CD4-positive, alpha-beta T cell treated with Interferon alpha-2 for 1 hour (primary cell): ENCODE measurements at places on chromosomes 1 and 21.

DNA sequence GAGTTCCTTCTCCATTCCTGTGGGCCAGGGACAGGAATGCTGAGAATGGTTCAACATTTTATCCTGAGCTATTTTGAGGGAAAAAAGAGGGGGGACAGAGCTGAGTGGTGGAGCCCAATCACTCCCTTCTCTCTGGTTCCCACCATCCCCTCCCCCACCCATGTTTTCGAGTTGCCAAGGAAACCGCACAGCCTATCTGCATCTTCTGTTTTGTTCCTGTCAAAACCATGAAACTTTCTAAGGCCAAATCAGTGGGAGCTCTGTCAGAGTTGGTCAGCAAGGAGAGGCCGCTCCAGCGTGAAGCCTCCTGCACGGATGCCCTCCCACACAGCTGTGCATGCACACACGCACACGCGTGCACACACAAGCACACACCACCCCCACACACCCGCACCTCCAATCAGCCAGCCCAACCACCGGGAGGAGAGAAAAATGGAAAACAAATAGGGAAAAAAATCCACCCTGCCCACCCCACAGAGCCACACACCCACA lies 54.5 kb upstream of the ATP2B4 start:
- no peak for DNase-seq

- no peak for DNase-seq
Observed at GRCh38 chr21:45323487-45324311, 36.0 kb upstream of the POFUT2 start.

DNA sequence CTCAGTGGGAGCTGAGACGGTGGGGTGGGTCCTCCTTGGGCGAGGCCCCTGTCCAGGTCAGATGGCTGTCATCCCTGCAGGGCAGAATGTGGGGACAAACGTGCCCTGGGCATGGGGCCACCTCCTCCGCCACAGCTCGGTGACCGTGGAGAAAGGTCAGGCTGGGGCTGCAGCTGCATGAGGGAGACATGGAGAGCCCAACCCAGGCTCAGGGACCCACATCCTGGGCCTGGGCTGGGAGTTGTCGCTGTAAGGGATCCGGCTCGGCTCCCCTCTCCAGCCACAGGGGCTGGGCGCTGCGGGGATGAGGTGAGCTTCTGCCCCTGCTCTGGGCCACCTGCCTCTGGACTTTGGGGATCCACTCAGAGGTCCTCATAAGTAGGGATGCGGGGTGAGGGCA lies 518 bp upstream of the PLCH2 start:
- no peak for DNase-seq

GRCh38 chr1:84078842-84079202 lies 65.2 kb upstream of the PRKACB start:
- no peak for DNase-seq

- DNase-seq: no peak
Observed at GRCh38 chr1:69433073-69433472, 134.6 kb upstream of the LRRC7 start.

- no peak for DNase-seq
Observed at GRCh38 chr1:228469413-228470162, 17.6 kb upstream of the RNF187 start.

DNA sequence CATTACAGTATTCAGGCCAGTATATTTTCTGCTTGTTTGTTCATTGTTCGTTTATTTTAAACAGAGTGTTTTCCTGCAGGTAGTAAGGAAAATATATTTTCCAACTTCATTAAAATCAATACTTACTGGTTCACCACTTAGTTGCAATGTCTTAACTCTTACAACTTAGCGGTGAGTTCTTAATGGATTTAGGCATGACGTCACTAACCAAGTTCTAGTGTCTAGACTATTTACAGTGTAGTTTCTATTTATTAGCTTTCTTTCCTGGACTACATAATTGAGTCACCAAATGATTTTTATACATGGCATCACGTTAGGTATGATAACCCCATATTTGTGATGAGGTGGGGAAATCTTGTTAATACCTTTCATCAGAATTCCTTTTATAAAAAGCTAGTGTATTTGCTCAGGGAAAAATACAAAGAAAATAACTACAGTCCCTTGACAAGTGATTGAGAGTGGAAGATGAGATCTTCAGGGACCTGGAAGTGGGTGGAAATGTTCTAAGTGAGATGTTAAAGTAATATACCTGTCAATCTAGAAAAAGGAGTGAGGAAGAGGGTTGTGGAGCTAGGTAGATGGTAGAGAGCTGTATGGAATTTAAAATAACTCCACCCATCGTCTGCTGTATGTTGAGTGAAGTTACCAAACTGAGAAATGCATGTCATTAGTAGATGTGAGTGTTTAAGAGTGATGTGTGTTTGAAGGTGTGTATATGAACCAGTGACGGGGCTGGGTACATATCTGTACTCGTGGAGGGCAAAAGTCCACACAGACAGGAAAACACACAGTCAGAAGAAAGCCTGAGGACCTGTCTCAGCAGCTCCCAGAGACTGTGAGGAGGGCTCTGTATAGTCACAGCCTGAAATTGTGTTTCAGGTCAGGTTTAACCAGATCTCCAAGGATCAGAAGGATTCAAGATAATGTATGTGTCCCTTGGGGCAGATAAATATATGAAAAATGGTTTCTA lies 197.6 kb upstream of the ADAMTS5 start:
- DNase-seq: no peak

- DNase-seq: no peak
Observed at GRCh38 chr1:57232500-57232899, 191.4 kb downstream of the DAB1 start.

DNA sequence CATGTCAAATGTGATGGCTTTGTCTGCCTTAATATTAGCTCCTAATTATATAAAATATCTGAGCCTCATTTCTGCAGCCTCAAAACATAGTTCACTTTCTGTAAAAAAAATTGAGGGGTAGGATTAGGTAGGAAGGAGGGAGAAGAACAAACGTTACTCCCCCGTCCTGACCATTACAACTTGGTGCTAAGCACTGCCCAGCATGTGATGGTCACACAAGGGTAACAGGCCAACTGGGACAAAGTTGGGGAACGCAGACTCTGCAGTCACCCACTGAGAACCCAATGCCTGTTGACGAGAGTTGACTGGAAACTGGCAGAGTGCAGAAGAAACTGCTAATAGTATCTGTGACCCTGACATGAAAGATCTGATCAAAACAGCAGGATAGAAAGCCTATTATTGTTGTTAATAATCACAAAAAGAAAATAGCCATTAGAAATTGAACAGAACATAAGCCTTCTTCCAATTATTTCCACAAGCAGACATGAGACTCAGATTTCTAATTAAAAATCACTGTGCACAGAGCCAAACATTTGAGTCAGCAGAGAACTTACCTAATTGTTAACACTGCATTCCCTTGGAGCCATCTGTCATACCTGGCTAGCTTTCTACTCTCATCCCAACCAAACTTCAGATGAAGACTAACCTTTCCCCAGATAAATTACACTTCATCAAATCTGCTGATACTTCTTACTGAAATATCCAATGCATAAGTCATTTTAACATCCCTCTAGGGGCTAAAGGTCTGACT lies 5.5 kb downstream of the SORT1 start:
- DNase-seq: no peak

DNA sequence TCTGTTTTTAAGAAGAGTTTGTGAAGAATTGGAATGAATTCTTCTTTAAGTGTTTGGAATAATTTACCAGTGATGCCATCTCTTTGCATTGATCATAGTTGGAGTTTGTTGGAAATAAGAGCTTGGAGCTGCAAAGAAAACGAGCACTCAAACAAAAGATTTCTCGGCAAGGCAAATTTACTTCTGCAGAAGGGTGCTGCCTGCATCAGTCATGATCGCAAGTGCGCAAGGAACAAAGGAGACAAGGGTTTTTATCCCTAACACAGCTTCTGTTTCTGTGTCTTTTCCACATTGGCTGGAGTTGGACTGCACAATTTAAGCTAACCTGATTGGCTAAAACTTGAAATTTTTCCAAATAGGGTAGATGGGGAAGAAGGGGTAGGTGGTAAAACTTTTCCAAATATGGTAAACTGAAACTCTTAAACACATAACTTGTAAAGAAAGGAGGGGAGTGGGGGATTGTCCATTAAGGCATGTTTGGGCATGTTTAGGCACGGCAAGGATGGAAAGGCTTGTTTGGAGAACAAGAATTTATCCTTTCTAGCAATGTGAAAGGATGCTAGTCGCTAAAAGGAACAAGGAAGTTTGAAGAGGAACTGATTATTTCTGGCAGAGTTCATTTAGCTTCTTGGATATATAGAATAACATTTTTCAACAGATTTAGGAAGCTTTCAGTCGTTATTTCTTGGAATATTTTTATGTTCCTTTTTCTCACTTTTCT lies 3.5 kb upstream of the AADACL4 start:
- DNase-seq: no peak

DNA sequence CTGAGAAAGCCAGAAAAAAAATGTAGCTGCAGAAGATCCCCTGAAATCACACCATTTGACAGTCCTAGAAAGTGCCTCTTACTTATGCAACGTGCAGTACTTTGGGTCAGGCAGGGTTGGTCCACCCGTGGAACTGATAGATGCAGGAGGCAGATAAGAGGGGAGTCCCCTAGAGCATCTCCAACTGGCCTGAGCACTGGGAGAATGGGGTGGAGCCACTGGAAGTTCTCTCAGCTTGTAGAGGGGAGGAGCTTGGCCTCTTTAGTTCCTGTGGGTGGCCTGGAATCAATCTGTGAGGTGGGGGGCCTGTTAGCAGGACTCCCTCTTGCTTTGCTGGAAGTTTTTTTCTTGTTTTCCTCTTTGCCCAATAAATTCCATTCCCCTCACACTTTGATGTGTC lies 335.7 kb upstream of the NCAM2 start:
- DNase-seq: no peak

GRCh38 chr1:43238085-43238484 lies 31.7 kb upstream of the TMEM125 start:
- peak; percentile 24 for DNase-seq

DNA sequence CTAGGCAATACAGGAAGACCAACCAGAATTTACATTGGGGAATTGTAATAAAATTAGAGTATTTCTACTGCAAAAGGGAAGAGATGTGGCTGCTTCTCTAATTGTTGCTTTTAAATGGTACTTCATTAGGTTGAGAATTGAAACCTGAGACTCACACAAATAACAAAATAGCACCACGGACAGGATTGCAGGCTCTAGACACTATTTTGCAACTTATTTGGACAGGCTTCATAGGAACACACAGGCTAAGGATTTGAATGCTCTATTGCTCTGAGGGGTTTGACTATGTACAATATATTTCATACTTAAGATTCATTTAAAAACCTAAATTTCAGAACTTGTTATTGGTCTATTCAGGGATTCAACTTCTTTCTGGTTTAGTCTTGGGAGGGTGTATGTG lies 79.6 kb downstream of the ATP1B1 start:
- no peak for DNase-seq

DNA sequence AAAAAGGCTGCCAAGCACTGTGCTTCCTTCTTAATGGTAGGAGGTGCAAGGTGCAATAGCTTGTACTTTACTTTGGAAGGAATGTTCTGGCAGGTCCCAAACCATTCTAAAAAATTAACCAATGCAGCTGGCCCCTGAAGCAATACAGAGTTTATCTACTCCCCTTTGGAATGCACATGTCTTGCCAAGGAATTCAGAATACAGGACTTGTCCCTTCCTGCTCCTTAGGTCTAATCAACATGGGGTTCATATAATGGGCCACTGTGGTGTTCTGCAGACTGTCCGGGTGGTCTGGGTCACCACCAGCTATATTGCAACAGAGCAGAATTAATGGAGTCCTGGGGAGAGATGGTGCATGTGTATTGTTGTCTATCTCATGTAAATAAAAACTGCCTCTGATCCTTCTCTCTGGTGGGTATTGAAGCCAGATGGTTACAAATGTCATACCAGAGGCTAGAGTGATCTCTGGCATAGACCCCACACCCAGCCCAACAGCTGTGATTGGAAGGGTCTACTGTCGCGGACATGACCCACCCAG lies 112.8 kb downstream of the RIPK4 start:
- no peak for DNase-seq

DNA sequence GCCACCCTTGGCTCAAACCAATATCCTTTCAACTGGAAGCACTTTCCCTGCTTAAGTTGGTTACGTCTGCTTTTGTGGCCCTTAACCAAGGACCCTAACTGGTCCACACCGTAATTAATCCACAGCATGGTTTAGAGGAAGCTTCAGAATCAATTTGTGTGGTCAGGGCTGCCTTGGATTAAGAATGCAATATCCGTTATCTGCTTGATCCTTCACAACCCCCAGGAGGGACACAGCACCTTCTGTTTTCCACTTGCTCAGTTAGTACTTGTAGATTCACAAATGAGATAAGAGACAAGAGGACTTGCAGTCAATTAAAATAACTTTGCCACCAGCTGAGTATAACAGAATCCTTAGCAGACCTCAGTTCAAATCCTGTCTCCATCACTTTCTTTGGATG lies 56.9 kb upstream of the LRP8 start:
- no peak for DNase-seq

DNA sequence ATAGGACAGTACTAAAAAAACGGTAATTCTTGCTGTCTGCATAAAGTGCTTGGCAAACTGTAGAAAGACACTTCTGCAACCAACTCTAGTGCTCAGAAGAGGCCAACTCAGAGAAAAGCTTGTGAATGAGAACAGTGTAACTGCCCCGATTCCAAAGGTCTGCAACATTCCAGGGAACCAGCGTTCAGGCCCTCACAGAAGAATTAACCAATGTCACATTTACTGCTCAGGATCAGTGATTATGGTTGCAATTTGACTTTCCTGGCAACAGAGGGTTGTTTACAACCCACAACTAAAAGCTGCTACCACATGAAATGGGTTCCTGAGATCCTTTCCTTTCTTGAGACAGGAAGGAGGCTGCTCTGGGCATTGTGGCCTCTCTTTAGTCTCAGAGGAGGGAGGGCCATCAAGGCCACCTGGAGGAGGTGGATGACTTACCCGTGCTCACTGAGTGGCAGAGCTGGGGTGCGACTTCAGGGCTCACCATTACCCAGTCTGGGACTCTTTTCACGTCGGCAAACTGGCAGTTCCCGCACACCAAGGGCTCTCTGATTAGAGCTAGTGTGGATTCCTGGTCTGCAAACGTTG lies 15.3 kb downstream of the SRSF4 start:
- no peak for DNase-seq

DNA sequence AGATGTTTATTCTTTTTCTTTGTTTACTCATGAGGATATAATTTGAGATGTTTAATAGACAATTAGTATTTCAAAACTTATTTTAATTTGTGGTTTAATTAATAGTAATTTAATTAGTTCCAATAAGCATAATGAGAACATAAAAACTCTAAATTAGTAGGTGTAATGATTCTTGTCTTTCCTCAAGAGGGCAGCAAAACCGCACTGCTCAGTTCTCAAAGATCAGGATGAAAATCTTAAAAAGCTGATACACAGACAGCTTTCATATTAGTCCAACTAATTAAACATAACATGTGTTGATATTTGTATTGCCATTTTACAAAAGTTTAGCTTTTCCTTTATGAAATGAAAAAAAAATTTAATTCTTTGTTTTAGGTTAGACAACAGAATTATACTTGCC lies 106.7 kb upstream of the C21orf91 start:
- DNase-seq: no peak
